ENCODE measurements at places on chromosomes 4 and X.

- no peak for DNase-seq
These were observed 7.5 kb downstream of the CLDN2 start for GRCh38 chrX:106927700-106928099.

- DNase-seq: no peak
These were observed 174.4 kb upstream of the SPIN4 start for GRCh38 chrX:63525491-63525890.

- DNase-seq: no peak
These were observed 187.3 kb downstream of the GABRB1 start for GRCh38 chr4:47218631-47219030.

GRCh38 chrX:44953734-44954502 is 80.9 kb downstream of the KDM6A start:
- DNase-seq: no peak

GRCh38 chr4:26787461-26788340 is 72.9 kb upstream of the STIM2 start:
- DNase-seq: no peak
